ENCODE measurements at places on chromosomes 5 and 9. TPM values are rescaled to one million over a fixed set of nuclear protein-coding genes. Genes with fewer than 3 reads are reported as not detected.

DNA sequence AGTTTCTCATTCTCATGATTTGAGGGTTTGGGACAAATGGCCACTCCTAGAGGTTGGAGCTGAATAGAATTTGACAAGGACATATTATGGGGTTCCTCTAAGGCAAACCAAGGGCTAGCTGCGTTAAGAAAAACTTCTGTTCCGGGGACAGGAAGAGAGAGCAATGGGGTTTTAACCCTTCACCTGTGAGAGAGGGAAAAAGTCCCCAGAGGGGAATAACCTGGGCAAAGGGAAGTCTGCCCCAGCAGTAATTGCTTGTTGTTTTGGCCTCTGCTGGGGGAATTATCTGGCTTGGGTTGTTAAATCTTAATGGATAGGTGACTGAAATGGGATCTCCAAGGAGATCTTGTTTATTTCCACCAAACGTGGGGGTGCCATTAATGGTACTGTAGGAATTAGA, 110.1 kb upstream of the MOCS2 start:
- DNase-seq = no peak

- DNase-seq = no peak
Measured at GRCh38 chr9:4792054-4792571, 631 bp upstream of the RCL1 start.

GRCh38 chr5:2748179-2748860, 3.2 kb downstream of the IRX2 start:
- DNase-seq = no peak

DNA sequence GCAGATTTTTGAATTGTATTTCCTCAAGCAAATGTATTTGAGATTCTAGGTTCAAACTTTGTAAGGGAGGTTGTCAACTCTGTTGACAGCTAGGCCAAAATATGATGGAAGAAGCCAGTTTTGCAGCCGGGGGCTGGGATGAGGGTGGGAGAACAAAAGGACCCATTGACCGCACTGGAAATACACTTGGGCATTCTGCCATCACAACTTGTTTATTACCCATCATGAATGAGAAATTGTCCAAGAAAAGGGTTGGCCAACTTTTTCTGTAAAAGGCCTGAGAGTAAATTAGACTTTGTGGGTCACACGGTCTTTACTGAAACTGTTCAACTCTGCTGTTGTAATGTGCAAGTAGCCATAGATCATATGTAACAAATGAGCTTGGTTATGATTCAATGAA, 221.3 kb upstream of the KLF9 start:
- no peak for DNase-seq

DNA sequence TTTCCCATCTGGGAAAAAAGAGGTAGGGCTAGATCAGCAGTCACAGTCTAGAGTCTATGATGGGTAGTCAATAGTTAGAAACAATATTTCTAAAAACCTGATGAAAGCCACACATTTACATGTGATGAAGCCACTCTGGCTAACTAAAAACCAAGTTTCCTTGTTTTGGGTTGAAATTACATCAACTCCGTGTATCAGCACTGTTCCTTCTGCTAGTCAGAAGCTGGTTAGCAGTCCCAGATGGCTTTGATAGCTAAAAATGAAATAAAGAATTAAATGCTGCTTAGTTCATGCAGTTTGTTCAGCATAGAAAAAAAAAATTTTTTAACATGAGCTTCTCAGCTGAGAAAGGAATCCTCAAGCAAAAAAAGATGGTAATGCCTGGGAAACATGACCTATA, 136.7 kb downstream of the FAM114A2 start:
- DNase-seq = no peak

- no peak for DNase-seq
Measured at GRCh38 chr9:16118043-16118442, 565.2 kb downstream of the CCDC171 start.

DNA sequence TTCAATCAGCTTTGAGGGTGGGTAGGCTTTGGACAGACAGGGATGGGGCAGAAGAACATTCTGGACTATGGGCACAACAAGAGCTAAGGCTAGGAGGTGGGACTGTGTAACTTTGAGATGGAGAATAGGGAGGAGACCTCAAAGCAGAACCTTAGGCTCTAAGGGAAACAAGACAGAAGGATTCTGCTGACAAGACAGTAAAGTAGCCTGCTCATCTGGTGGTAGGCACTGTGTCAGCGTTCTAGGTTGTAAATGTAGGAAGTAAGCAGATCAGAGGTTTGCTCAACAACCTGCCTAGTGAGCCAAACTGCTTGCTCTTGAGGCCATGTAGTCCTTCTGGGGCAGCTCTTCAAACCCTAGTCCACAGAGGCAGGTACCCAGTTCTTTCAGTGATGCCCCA, 15.0 kb upstream of the IL12B start:
- DNase-seq = no peak

DNA sequence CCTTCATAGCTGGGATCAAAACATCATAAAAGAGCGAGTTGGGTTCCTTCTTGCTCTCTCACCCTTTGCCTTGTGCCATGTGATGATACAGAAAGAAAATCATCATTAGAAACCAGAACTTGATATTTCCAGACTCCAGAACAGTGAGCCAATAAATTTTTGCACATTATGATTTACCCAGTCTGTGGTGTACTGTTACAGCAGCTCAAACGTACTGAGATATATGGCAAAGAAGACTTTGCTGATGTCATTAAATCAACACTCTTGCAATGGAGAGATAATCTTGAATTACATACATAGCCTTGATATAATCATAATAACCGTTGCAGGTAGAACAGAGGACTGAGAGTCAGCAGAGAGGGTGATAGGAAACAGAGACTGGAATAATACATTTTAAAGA, 1271.6 kb downstream of the CDH12 start:
- DNase-seq = no peak

DNA sequence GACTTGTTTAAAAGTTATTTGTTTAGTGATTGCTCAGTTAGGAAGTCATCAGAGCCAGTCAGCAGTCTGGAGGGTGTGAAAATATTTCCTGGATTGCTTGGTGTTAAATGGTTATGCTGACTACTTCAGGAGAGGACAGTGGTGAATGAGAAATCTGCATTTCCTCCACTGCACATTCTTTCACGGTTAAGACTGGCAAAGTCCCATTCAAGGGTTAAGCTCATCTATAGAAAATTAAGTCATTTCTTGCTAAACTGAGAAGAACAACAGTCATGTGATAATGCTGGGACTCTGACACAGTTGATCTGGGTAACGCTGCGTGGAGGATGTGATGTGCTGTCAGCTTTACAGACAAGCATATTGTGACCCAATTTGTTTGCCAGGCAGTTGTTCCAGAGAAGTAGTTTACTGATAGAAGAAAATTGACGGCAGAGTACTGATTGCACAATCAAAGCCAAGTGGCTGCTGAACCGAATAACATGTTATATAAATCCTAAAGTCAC, 80.4 kb downstream of the GRAMD2B start:
- DNase-seq = no peak

DNA sequence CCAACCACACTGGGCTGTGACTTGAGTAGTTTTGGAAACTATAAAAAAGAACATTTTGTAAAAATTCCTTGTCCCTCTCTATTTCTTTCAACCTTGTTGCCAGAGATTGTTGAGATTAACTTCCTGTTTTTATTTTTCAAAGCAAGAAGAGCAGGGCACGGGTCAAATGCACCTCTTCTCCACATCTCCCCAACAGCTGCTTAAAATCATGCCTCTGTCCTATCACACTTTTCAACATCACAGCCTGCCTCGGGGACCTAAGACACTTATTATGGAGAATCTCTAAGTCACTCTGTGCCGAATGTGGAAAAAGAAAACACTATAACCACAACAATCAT, 280.3 kb upstream of the TNC start:
- no peak for DNase-seq

DNA sequence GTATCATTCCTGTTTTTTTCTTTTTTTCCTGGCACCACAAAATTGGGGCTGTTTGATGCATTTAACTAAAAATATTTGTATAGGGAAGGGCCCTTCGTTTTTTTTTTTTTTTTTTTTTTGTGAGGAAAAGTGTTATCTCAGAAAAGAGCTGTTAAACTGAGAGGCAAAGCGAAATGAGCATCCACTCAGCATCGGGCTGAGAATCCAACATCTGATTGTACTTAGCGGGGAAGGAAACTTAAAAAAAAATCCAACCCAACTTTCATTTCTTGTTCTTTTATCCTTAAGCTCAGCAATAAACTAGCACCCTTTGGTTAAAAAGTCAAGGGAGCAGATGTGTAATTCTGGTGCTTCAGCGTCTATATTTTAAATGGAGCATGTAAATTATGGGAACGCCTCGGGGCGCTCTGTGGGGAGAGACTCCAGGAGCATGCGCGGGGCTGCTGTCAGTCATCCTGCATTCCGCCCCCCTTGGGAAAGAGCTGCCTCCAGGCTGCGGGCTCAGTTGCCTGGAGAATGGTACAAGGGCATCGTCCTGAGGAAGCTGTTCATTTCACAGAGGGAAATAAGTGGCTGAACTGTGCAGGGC, 33.3 kb downstream of the DMRT2 start:
- no peak for DNase-seq

- DNase-seq = no peak
Measured at GRCh38 chr5:36777105-36777757, 99.3 kb upstream of the NIPBL start.

Gene SHB
- 23.8 TPM for total RNA-seq

Gene SPATA31C1
- not detected for total RNA-seq

All from chondrocyte (in vitro differentiated cells).